ENCODE measurements at places on chromosomes 11 and 22.

DNA sequence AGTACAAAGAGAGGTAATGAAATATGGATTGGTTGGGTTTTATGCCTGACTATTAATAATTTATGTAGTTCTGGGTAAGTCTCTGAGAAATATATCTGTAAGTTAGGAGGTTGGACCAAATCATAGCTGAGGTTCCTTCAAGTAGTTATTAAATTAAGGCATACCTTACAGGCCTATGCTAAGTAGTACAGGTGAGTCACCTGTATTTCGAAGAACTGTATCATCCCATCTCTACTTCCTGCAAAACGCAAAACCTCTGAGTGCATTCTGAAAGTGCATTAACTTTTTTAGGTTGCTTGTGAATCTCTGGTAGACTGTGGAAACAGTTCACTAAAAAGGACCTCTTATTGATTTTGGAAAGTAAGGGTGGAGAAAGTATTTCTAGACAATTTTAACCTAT, 37.1 kb downstream of the APOL5 start:
- DNase-seq = no peak

DNA sequence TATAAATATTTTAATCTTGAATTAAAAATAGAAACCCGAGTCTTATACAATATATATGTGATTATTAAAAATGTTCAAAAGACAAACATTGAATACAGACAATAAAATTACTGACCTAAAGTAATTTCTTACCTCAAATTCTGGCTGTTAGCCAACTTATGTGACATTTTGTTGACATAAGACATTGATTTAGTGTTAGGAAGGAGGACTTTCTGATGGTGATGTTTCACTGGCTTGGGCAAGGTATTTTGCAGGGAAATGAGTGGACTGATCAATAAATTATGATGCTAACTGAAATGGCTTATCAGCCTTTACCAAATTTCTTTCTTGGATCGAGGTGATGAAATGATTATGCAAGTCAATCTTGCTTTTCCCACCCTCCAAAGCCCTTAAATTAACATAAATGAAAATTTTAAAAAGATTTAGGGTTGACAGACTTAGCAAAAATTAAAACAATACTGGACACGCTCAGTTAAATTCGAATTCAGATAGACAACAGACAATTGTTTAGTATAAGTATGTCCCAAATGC, 33.2 kb upstream of the FZD4 start:
- no peak for DNase-seq

GRCh38 chr11:57647960-57648800, 1.5 kb downstream of the YPEL4 start:
- DNase-seq = no peak

DNA sequence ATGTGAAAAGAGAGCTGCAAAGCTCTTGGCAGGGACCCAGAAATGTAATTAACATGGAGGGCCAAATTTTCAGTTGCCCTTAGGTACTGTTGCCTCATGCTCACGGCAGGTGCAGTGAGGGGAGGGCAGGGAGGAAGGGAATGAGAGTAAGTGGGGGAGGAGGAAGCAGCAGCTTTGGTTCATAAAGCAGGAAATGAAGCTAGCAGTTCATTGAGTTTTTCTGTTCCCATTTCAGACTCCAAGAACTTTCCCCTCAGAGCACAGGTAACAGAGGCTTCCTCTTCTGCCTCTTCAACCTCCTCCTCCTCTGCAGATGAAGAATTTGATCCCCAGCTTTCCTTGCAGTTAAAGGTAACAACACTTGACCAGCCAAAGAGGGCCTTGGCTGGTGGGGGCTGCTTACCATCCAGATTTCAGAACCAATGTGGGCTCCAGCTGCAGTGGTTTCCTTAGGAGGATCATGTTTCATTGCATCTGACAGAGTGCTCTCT, 57.9 kb upstream of the PARVA start:
- no peak for DNase-seq

DNA sequence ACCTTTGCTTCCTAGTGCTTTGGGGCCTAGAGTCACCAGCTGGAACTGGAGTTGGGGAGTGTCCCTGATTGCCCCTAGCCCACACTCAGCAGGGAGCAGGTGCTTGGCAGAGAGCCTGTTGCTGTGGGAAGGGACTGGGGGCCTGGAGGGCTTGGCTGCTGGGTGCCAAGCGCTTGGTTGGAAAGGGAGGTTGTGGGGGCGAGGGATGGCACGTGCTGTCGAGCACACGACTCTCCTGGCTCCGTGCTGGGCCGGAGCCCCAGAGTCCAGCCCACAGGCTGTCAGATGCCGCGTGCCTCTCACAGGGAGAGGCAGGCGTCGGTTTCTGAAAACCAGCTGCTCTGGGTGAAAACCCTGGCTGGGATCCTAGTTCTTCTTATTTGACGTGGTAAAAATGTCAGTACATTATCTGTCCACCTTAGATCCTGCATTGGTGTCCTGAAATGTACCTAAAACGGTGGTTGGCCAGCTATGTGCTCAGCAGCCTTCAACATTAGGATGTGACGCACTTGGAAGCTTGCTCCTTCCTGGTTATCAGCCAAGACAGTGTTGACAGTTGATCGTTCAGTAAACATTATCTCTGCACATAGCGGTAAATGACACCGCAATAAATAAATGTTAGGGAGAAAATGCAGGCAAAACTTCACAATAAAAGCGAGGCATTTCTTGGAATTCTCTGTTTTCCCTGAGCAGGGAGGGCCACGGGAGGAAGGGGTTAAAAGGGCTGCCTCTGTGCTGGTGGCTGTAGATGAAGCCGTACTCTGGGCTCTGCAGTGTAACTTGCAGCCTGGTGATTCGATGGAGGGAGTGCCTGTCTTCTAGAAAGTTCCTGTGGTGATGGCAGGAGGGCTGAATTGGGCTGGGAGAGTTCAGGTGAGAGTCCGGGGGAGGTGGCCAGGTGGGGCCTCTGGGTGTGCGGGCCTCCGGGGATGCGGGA, 29.2 kb downstream of the GRAMD4 start:
- DNase-seq = peak; percentile 9

- no peak for DNase-seq
Measured at GRCh38 chr11:127491589-127491988, 491.0 kb upstream of the KIRREL3 start.

- DNase-seq = no peak
Measured at GRCh38 chr11:108863528-108863927, 198.7 kb downstream of the DDX10 start.

GRCh38 chr11:48123934-48124755, 92.5 kb upstream of the OR4B1 start:
- DNase-seq = no peak

DNA sequence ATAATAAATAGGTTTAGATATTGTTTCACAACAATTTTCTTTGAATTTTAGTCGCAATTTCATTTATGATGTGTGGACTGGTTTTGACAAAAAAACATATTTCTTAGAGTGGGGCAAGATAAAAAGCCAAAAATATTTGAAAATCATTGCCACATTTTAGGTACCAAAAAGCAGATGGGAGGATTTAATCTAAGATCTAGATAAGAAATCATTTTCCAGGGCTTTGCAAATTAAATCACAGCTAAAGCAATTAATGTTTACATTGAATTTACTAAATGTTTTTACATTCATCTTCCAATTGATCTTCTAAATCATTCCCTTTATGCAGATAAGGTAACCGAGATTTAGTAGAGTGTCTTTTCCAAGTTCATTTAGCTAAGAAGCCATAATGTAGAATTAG, 1386.0 kb upstream of the TENM4 start:
- no peak for DNase-seq

DNA sequence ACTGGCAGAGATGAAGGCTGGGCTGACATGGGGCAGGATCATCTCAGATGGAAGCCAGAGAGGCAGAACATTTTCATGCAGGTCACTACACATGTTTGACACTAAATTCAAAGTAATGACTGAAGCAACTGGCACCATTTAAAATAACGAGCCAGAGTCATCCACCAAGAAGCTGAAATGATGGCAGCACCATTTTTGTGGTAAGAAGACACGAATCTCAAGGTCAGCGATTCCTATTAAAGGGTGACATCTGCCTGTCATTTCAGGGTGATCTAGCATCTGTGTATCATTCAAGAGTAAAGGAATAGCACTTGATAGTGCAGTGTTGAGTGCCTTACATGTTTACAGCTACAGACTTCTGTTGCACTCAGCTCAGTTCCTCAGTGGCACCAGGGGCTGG, 113.4 kb upstream of the C11orf87 start:
- no peak for DNase-seq

DNA sequence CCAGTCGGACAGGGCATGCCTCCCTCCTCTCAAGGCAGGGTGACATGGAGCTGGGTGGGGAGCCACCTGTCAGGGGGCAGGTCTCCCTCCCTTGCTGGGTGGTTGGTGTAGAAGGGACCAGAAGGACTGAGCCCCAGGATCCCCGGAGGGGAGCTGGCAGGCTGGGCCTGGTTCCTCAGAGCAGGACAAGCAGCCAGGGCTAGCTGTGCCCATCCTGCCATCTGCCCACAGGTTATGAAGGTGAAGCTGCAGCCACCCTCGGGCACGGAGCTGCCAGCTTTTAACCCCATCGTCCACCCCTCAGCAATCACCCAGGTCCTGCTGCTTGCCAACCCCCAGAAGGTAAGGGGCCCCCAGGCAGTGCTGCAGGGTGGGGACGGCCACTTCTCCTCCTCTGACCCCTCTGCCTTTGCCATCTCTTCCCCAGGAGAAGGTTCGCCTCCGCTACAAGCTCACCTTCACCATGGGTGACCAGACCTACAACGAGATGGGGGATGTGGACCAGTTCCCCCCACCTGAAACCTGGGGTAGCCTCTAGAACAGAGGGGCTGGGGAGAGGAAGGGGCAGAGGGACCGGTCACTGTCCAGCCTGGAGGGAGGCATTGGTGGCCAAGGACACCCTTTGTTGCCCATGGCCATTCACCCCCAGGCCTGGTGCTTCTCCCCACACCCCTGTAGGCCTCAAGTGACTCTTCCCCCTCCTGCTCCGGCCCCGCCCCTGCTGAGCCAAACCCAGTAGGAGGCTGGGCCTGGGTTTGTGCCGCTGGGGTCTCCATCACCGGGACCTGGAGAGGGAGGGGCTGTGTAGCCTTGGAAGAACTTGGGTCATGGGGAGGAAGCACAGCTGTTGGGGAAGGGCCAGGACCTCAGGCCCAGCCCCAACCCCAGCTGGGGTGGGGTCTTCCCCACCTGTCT, 7.0 kb upstream of the SH3BP1 start:
- no peak for DNase-seq

- DNase-seq = no peak
Measured at GRCh38 chr11:96143041-96143521, 199.9 kb downstream of the MAML2 start.

DNA sequence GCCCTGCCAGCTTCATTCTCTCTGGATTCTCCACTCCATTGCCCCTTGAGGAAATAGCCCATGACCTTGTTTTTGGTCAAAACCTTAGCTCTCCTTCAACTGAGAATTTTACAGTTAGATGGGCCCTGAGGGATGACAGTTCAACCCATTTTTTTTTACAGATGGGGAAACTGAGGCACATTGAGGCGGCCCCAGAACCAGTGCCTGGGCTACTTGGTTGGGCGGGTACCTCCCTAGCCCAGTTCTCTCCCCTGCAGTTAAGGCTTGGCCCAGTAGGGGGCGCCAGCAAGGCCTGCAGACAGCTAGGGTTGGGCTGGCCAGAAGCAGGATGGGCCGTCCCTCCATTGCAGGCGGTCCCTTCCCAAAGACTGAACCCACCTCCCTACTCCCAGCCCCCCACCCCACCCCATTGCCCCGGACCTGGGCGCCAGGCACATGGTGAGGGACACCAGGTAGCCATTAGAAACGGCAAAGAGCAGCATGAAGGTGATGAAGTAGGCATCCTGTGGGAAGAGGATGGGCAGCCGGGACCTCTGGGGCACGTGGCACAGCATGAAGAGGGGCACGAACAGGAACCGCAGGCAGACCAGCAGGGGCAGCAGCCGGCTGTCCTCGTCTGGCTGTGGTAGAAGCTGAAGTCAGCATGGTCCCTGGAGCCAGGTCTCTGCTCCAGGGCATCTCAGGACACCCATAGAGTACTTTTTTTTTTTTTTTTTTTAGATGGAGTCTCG, 7.6 kb downstream of the SLC29A2 start:
- no peak for DNase-seq

- no peak for DNase-seq
Measured at GRCh38 chr11:118016104-118016503, 29.9 kb downstream of the IL10RA start.

DNA sequence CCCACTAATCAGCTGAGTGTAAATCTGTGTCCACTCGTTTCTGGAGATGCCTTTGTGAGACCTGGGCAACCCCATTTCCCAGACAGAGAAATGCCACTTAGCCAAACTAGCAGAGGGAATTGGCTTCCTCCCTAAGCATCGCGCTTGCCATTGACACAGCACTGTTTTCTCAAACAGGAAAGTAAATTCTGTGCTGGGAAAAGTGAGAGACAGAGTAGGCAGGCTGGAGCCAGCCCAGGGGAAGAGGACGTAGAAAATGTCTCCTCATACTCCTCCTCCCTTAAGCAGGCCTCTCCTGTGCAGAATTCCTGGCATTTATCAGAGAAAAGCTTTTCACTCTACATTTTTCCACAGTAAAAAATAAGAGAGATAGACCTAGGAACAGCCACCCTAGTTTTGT, 99.1 kb upstream of the AMOTL1 start:
- DNase-seq = no peak

DNA sequence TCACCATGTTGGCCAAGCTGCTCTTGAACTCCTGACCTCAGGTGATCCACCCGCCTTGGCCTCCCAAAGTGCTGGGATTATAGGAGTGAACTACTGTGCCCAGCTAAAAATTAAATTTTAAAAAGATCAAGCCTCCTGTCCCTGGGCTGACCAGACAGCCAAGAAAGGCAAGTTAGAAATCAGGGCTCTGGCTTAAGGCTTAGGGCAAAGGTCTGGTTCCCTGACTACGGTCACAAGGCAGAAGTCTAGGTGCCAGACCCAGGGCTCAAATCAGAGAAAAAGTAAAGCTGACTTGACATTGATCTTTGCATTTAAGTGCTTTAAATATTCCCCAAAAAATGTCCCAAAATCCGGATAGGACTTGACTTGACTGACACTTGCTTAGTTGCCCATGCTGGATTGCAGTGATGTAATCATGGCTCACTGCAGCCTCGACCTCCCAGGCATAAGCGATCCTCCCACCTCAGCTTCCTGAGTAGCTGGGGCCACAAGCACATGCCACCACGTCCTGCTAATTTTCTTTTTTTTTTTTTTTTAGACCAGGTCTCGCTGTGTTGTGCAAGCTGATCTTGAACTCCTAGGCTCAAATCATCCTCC, 17.3 kb upstream of the CRKL start:
- no peak for DNase-seq

DNA sequence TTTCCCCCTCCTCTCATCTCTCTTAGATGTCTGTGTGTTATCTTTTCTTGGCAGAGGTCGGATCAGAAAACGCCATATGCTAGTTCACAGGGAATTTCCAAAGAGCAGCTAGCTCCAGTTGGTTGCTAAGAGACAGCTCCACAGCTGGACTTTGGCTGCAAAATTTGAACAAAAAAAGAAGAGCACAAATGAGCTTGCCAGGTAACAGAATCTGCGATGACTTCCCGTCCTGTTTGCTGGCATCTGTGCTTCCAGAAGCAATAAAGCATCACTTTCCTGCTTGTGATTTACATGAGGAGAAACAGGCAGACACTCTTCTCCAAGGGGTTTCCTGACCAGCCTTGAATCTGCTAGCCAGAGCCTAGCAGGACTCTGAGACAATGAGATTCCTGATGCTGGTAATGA, 596.0 kb upstream of the B3GAT1 start:
- DNase-seq = no peak
